Fibroblast of pulmonary artery (primary cell): ENCODE measurements at places on chromosomes 5 and 9.

GRCh38 chr5:134091626-134092121 is 22.8 kb upstream of the TCF7 start:
- no peak for DNase-seq

GRCh38 chr9:132486706-132487350 is 76.8 kb downstream of the CFAP77 start:
- DNase-seq: no peak

- DNase-seq: no peak
Observed at GRCh38 chr5:11482011-11482410, 422.2 kb downstream of the CTNND2 start.

DNA sequence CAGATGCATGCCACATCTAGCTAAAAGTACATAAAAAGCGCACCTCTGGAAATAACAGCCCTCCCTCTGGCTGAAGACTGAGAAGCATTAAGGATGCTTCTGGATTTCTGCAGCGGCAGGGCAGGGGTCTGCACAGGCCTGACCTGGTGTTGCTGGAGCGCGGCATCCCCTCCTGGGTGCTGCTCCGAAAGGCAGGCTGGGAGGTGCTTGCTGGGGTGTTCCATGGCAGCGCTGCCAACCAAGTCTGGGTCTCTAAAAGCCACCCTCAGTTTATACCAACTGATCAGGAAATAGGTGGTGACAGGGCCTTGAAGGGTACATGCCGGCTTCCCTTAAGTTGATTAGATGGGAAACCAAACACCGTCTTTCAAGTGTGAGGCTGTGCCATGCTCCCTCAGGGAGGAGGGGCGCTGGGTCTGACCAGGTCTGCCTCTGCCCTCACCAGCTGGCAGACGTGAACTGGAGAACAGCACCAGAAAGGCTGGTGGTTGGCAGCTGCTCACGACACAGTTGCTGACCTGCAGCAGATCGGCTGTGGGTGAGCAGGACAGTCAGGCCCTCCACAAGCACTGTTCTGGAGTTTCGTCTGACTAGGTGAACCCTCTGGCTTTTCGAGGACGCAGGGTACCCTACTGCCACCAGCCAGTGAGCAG is 81.6 kb downstream of the DAP start:
- DNase-seq: no peak

DNA sequence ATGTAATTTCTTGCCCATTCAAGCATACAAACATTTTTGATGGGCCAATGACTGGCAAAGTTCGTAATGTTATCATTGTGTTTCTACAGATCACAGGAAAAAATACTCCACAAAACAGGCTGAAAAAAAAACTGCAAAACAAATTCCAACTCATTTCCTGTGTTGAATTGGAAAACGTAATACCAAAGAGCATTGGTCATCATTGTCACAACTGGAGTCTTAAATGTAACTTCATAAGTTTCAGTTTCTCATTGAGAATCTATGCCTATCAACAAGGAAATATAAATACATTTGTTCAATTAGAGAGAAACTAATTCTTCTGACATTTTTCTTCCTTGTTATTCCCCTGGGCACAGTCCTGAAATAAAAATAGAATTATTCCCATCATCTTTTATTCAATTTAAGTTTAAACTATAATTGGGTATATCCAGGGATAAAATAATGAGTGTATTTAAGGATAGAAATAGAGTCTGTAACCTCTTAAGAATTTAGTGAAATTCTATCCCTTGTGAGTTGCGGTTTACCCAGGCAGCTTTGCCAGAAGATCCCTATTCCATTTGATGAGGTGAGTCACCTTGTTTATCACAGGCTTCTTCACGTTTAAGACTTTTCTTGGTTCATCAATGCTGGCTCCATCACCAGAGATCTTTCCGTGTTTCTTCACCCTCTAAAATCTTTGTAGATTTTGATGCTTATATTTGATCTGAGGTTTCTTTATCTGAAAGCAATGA is 112.7 kb upstream of the ITGA1 start:
- DNase-seq: peak; percentile 56

DNA sequence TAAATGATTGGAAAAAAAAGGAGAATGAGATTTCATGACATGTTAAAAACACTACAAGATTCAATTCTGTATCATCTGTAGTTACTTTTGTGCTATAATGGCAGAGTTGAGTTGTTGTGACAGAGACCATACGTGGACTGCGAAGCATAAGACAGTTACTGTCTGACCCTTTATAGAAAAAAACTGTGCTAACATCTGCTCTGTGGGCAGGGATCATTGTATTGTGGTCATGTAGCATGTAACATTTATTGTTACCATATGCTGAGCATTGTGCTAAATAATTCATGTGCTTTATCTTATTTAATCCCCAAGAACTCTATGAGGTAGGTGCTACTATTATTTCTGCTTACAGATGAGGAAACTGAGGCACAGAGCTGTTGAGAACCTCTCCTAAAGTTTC is 147.3 kb upstream of the HMHB1 start:
- no peak for DNase-seq

DNA sequence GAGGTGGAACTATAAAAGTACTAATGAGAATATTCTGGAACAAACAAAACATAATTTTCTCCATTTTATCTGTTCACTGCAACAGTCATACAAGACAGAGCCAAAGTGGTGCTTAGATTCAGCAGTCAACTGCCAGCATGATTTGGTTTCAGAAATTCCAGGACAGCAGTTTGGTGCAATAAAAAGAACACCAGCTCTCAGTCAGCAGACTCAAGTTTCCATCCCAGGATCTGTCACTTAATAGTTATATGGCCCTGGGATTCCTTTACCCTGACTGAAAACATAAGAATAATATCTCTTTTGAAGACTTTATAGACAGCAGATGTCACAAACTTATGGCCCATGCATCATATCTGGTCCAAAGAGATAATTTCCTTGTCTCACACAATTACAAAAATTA is 92.8 kb upstream of the RASEF start:
- DNase-seq: no peak

DNA sequence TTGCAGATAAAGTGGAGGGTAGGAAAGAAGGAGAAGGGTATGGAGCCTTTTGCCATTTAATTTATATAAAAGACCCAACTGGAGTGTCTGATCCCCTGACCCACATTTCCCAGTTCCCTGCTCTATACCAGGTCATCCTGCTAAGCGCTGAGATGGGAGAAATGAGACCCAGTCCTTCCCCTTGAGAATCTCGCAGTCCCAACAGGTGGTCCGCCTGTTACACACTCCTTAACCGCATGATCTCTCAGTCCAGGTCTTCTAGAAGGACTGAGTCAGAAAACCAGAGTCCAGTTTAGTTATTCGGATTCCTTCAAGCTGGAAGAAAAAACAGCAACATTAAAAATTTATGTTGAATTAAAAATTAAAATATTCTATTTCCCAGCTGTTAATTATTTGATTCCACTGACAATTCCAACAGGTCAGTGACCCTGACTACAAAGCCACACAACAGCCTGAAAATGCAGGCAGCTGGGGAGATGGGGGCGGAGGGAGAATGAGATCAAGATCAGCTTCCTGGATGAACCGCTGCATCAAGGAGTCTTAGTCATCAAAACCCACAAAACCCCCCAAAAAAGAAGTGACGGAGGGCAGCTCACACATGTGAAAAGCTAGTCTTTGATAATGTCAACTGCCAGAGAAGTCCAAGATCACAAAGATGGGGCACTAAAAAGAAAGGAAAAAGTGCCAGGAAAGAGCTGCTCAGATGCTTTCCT is 44.0 kb downstream of the GGTA1 start:
- no peak for DNase-seq

DNA sequence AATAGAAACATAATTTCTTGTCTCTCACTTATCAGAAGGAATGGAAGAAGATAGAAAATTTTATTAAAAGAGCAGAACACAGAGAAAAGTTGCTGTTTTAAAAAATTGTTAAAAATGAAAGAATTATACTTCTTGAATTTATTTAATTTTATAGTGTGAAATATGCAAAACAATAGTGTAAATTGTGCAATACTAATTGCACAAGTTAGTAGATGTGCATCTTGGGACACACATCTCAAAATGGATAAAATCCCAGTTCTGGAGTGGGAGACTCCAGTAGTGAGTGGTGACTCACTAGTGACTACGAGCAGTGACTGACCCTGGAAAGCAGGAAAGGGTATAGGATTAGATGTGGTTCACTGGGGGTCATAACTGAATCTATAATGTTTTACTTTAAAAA is 223.2 kb downstream of the MSX2 start:
- no peak for DNase-seq

- peak; percentile 52 for DNase-seq
Observed at GRCh38 chr5:131635684-131636572, 899 bp upstream of the RAPGEF6 start.

GRCh38 chr5:154467655-154468354 is 10.2 kb downstream of the HAND1 start:
- DNase-seq: peak; percentile 76

GRCh38 chr5:138282920-138283742 is 8.7 kb upstream of the GFRA3 start:
- peak; percentile 80 for DNase-seq

GRCh38 chr5:149937610-149938009 is 7.0 kb downstream of the PDE6A start:
- no peak for DNase-seq
